Ecto neural progenitor cell (in vitro differentiated cells): ENCODE measurements at places on chromosomes 5 and 9.

- DNase-seq = peak; percentile 58
Observed at GRCh38 chr9:110579862-110580219, 300 bp upstream of the SVEP1 start.

DNA sequence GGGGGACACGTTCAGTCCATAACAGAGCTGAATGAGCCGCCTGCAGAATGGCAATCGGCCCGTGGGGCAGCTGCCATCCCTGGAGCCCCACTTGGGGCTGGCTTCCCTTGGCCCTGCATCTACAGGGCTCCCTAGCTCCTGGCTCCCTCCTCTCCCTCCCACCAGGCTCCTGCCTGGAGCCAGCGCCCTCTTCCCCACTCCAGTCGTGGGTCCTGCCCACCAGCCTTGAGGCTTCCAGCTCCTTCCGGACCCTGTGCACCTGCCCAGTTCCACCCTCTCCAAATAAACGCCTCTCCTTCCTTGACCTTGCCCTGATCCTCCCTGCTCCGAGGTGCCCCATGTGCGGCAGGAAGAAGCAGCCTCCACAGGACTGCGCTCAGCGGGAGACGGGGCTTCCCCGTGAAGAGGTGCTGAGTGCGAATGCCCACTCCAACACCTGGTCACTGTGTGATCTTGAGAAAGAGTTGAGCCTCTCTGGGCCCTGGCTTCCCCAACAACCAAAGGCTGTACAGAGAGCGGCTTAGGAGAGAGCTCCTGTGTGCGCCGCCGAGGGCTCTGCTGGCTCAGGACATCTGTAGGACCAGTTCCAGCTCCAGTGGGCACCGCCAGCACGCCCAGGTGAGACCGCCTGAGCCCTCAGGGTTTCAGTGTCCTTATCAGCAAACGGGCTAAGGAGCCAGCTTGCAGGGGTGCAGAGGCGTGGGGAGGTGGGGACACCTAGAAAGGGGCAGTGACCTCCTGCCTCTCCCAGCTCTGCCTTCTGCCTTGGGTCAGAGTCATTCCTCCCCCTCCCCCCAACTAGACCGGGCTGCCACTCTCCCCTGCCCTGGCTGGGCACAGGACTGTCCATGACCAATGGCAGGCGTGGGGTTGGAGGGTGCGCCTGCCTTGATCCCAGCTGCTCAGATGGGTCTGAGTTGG, 12.1 kb downstream of the C9orf50 start:
- DNase-seq = no peak

DNA sequence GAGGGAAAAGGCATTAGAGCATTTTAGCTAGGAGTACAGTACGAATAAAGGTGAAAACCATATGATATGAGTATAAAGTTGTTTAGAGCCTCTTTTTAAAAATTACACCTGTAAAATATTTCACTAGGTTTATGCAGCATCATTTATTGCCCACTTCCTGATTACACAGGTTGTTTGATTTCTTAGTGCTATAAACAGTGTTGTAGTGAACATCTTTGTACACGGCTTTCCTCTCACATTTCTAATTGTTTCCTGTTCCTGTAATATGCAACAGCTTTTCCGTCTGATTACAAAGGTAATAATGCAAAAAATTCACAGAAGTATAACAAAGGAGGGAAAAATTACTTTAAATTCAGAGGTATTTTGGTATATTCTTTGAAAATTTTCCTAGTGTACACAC, 13.0 kb downstream of the STOM start:
- no peak for DNase-seq

DNA sequence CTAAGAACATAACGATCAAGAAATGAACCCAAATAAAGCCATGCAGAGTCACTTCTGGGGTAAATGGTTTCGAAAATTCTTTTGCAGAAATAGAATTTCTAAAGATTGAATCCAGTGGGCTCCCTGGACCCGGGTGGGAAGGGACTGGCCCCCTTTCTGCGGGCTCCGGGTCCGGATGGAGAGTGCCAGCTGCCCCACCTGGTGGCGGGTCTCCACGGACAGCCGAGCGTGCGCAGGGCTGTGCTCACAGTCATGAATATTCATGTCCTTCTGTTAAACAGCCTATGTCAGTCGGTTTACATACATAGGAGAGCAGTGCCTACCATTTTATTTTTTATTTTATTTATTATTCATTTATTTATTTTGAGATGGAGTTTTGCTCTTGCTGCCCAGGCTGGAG, 4.7 kb upstream of the PPP1R26 start:
- peak; percentile 79 for DNase-seq

GRCh38 chr9:33375841-33376321, 26.5 kb downstream of the AQP7 start:
- no peak for DNase-seq

DNA sequence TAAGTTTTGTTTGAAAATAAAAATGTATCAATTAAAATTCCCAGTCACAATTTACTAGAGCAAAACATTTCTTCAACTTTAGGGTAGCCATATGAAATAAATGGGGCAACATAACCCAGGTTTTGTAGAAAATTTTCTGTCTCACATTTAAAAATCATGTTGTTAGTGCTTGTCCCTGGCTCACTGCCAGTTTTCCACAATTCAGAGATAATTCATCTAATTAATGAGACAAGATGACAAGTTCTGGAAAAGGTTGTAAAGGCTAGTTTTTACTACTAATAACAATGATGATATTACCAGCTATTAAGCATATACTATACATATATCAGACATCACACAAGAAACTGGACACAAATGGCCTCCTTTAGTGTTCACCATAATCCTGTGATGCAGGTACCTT, 45.9 kb downstream of the MEGF9 start:
- no peak for DNase-seq

DNA sequence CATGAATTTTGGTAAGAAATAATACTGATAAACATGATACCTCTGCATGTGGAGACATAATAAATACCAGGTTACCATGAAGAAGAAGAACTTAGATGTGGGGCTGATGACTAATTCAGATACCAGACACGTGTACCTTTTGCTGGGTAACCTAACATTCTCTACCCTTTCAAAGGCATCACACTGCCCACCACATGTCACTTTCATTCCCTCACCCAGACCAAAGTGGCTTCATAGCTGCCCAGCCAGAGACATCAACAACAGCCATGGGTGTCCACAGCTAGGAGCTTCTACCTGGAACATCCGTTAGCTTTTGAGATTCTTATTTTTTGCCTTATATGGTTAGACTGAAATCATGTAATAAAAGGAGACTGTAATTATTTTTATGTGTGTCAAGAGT, 396.8 kb downstream of the MED10 start:
- DNase-seq = no peak

DNA sequence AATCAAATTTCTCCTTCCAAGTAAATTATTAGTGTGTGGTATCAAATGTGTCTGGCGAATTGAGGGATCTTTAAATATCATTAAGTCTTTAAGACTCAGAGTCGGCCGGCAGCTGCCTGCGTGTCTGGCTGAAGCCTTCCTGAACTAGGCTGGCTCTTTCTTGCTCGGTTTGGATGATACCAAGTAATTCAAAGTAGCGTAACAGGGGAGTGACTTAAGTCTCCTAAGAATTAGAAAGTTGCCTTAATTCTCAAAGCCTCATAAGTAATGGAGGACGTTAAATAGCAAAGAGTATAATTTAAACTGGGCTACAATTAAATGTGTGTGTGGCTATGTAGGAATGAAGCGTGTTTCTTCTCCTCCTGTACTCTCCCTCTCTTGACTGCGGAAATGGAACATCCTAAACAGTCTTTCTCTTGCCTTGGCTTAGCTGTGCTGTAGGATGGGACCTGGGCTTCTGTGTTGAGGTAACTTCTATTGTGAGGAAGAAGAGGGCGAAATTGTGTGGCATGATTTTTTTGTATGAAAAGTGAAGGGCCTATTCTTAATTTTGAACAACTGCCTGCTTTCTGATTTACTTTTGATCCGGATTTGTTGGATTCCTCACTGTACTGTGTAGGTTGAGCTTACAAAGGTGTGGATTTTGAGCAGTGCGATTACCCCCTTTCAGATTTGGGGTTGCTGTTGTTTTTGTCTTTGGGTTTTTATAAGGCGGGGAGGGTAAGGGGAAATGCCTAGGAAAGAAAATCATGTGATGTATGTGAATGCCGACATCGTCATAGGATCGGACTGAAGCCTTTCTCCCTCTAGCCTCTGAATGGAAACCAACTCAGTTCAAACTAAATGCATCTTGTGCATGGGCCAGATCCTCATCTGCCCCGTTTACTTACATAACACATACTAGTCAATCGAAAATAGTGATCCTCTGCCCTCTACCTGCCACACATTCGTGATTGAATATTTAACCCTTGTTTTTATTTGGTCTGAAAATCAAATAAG, 29.9 kb downstream of the CPEB4 start:
- DNase-seq = peak; percentile 56

GRCh38 chr5:50808406-50808805, 142.0 kb downstream of the PARP8 start:
- DNase-seq = no peak

- no peak for DNase-seq
Observed at GRCh38 chr5:148972396-148972795, 90.5 kb downstream of the SH3TC2 start.

DNA sequence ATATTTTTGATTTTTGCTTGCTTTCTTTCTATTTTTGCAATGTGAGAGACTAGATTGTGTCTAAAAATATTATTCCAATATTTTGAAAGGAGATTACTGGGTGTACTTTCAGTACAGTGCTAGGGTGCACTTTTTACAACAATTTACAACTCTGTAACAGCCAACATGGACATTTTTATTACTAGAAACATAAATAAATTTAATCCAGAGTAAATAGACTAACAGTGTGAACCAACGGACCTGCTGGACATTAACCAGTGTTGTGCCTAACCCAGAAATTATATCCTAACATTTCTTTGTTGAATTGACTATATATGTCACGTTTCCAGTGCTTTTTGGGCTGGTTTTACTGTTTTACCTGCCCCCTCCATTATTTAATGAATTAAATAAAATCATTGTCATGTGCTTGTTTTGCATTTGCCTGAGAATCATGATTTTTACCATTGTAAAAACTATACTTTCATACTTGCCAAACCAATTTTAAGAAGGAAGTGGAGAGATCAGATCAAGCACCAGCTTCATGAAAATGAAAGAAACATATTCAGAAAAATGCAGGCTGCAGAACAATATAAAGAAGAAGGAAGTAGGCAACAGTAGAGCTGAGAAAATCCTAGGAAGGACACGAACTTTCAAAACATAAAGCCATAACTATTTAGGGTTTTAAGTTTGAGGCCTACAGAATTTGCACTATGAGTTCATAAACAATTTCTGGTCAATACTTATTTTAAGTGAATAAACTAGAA, 400.8 kb upstream of the PIK3R1 start:
- DNase-seq = no peak

GRCh38 chr9:112009656-112010055, 113.0 kb downstream of the UGCG start:
- DNase-seq = no peak

DNA sequence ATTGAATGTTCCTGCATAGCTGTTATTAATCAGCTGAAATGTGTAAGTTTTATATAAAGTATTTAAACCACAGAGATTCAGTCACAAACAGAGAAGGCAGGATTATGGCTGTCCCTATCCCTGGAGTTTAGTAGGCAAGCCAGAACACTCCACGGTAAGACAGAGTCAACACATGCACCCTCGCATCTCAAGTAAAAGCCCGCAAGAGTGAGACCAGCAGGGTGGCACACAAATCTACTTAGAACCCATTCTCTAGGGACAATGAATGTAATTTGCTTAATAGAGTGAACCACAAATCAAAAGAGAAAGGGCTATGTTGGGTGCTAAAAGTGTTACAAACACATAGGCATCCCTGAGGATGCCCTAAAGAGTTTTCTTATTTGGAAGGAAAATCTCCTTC, 35.1 kb downstream of the LPAR1 start:
- DNase-seq = no peak

- no peak for DNase-seq
Observed at GRCh38 chr9:82152181-82152580, 163.6 kb downstream of the SPATA31D1 start.

DNA sequence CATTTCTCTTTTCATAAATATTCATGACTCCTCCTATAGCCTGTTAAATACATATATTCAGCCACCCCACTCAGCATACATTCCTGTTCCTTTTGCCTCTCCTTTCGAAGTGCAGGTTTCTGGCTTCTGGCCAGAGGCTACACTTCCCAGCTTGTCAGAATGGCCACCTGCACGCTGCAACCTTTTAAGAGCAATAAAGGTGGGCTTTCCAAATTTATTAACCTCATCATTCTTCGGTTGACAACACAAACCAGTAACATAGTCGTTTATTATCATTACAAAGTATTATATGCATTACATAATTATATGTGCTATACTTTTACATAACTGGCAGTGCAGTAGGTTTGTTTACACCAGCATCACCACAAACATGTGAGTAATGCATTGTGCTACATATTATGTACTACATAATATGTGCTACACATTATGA, 16.5 kb upstream of the TMEM171 start:
- DNase-seq = no peak

DNA sequence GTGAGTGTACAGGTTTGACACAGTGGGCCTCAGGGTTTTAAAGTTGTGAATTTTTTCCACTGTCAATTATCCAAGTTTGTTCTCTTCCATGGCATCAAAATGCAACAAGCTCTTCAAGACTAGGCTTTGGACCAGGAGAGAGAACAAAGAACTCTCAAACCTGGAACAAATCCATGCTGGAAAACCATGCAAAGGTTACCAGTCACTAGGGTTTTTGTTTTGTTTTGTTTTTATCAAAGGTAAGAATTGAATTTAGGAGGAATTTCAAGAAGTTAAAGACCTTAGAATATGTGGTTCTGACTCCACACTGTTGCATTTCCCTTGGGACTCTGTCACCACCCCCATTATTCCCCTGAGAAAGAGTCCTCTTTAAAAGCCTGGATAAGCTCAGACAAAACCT, 191.1 kb upstream of the PIK3R1 start:
- DNase-seq = no peak

DNA sequence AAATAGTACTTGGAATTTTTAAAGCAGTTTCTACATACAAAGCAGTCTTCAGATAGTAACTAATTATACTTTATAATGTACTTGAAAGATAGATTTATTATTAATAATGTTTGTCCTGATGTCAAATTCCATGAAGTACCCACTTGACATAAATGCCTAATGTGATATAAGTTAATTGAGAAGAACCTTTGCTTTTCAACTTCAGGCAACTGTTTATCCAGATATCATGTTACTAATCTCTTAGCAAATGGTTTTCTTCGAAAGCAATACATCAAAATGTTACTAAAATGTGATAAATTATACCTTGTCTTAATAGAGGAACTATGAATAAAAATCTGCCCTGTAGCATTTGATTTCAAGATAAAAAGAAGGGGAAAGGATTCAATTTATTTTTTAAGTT, 146.8 kb upstream of the FBXL17 start:
- no peak for DNase-seq

GRCh38 chr5:167513381-167513780, 778.1 kb upstream of the WWC1 start:
- DNase-seq = no peak
